Cortex of kidney (tissue), 1 donor: ENCODE measurements at places on chromosomes 6 and 20.

DNA sequence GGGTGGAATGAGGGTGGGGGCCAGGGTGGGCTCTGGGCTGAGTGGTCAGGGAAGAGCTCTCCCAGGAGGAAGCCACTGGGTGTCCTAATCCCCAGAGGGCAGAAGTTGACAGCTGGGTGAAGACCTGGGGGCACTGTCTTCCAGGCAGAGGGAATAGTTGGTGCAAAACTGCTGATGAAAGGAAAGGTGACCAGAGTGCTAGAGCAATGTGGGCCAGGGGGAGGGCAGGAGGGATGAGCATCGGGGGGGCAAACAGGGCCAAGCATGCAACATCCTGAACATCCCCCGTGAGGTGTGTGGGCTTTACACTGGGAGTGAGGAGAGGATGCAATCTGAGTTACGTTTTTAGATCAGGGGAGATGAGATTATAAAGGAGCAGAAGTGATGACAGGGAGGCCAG is 97.8 kb downstream of the NOL4L start:
- no peak for DNase-seq

DNA sequence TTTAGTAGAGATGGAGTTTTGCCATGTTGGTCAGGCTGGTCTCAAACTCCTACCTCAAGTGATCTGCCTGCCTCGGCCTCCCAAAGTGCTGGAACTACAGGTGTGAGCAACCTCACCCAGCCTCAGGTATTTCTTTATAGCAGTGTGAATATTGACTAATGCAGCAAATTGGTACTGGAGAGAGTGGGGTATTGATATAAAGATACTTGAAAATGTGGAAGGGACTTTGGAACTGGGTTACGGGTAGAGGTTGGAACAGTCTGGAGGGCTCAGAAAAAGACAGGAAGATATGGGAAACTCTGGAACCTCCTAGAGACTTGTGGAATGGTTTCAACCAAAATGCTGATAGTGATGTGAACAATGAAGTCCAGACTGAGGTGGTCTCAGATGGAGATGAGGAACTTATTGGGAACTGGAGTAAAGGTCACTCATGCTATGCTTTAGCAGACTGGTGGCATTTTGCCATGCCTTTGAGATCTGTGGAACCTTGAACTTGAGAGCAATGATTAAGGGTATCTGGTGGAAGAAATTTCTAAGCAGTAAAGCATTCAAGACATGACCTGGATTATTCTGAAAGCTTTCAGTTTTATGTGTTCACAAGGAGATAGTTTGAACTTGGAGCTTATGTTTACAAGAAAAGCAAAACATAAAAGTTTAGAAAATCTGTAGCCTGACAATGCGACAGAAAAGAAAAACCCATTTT is 127.2 kb downstream of the DTNBP1 start:
- no peak for DNase-seq

DNA sequence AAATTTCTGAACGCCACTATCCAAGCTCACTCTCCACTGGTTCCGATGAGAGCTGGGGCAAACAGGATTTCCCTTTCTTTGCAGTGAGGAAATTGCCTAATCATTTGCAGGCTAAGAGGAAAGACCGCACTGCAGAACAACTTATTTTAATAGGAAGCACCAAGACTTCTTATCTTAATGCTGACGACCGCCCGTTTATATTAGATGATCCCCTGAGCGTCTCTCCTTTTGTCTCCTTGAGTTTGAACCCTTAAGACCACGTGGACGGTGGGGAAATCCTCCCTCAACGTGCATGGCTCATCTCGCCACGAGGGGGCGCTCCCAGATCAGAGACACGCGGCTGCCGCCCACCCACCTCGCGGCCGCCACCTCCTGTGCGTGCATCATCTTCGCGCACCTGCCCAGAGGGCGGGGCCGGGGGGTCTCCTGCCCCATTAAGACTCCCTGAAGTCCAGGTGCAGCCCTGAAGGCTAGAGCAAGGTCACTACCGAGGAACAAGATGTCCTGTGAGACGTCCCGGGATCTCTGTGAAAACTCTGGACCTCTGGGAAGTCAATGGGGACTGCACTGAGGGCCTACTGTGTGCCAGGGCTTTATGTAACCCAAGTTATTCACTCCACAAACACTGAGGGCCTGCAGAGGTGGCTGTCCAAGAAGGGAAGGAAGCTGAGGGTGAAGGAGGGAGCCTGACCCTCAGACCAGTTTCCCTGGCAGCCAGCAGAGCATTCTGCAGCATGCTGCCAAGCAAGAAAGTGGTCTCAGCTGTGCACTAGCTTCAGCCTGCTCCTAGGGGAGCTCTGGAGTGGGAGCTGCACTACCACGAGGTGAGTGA is 28.1 kb downstream of the PDYN start:
- no peak for DNase-seq

DNA sequence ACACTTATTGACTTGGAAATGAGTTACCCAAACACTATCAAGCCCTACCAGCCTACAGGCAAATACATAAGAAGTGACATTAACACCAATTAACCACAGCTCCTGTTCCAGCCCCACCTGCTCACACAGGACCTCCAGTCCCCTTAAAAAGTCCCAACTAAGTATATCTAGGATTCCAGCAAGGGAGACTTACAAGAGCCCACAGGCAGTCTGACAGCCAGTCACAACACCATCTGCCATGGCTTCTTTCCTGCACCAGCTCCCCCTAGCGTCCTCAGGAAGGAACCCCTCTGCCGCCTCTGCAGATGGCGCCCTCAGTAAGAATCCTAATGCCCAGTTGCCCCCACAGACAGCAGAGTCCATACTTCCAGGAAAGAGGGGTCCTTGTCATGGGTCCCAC is 122.1 kb downstream of the HIVEP2 start:
- no peak for DNase-seq

DNA sequence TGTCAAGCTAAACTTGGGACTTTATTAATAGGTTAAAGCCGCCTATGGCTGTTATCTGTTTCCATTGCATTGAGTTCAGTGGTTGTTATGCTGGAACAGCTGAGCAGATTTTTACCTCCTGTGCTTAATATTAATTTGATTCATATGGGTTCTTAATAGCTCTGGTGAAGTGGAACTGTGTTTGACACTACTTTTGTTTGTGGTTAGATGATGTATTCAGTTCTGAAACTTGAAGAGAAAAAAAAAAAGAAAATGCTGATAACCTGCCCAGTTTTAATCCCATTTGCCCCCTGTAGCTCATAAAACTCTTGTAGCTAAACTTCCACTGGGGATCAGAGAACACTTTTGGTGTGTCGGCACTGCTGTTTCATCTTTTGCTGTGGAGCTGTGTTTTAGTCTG is 117.8 kb downstream of the ZDHHC14 start:
- no peak for DNase-seq

- no peak for DNase-seq
Measured at GRCh38 chr6:82022614-82023129, 224.9 kb downstream of the IBTK start.

DNA sequence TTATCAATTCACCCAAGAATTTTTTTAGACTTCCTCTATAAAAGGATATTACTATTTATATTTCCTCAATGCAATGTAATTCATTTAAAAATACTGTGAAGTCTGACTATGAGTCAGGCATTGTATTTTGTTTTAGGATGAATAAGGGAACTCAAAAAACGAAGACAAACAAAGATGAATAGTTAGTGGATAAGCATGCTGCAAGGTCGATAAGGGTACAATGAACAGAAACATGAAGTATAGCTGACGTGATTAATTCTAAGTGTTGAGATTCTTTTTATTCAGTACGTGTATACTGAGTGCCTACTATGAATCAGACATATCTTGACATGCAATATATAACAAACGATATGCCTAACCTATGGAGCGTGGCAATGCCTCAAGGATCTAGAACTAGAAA is 105.4 kb downstream of the PDE10A start:
- no peak for DNase-seq

DNA sequence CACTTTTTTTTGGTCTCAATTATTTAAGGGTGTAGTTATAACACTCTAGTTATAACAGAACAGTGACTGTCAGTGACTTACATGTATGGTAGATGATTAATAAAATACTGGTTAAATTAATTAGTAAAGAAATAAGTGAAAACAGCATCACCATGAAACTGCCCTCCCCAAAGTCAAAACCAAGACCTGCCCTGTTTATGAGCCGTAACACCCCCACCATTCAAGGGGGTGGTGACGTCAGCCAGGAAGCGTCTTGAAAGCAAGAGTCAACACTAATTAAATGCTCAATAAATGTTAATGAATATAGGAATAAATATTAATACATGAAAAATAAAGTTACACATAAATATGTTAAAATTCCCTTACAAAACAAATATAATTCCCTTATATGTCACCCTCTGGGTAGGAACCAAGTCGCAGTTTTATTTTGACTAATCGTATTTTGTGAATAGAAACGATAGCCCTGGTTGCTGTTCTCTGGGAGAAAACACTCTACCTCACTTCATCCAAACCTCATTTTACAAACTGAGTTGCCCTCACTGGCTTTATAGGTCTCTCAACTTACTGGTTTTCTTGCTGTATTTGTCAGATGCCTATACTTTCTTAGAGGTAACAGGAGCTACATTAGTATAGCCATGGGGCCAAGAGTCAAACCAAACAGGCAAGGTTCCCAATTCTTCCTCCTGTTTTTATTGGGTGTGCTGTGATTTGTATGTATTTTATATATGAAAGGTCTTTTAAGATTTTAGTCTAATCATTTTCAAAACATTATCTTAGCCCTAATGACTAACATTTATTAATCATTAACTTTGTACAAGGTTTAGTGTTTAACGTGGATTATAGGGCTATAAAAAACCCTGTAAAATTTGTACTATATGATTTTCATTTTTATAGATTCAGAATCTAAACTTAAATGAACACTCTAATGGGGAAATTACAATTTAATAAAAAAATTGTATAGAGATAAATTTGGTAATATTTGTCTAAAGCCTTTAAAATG is 227.9 kb upstream of the IRAK1BP1 start:
- no peak for DNase-seq

DNA sequence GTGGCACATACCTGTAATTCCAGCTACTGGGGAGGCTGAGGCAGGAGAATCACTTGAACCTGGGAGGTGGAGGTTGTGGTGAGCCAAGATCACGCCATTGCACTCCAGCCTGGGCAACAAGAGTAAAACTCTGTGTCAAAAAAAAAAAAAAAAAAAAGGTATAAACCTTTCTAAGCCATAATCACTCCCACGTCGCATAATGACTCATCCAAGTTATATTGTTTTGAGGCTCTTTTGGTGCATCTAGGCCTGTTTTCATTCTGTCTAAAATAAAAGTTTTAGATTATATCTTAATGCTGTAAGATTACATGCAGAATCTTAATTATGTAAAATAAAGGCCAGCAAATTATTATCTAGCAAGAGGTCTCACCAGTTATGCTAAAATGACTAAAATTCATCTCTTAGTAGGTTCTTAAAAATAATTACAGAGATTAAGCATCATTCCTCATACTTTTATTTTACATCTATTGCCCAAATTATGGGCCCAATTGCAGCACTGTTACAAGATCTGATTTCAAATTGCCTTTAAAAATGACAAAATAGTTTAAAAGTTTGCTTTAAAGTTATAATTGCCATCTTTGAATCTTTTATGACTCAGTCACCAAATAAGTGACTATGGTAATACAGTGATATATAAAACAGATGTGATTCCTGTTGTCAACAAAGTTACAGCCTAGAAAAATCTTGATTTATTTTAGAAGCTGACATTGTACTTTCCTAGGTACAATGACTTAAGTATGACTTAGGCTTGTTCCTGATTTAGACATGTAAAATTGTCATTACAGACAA is 10.4 kb upstream of the SUMO4 start:
- no peak for DNase-seq

DNA sequence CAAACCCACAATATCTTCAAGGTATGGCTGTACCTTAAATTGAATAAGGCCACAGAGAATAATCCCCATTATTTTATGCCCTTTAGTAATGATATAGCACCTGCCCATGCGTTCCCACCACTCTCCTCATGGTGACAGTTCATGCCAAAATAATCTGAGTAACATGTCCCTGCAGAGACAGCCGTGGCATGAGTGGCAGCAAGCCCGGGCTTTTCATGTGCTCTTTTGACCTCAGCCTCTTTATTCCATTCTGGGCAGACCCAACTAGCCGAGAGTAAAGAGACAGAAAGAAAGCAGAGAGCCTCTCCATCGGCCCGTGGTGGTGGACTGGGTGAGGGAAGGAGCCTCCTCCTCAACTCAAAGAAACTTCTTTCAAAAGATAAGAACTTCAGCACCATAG is 19.9 kb upstream of the POPDC3 start:
- no peak for DNase-seq

- DNase-seq, result no peak
Measured at GRCh38 chr20:17417225-17417624, 114.0 kb downstream of the BFSP1 start.

- DNase-seq, result no peak
Measured at GRCh38 chr6:166703149-166703710, 76.2 kb upstream of the RPS6KA2 start.

GRCh38 chr6:90065173-90065572 is 170.9 kb downstream of the GJA10 start:
- no peak for DNase-seq

DNA sequence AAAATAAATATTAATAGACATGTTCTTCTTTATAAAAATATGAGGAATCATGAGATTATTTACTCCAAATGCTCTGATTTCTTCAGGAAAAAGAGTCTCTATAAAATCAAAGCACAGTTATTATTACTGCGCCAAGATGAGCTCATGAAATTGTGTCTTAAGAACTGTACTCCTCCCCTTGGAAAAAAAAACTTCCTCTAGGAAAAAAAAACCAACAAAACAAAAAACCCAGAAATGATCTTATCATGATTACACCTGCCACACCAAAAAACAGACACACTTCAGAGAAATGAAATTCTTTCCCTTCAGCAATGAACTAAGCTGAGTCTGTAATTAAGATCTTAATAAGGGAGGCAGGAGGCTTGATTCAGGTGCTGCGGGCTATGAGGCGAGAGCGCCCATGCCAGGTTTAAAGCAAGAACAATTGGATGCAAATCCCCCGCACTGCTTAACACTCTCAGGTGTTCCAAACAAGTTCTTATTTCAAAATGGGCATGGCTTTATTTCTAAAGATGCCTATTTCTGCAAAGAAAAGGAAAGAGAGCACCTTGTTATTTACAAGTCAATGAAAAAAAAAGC is 9.1 kb downstream of the NEDD9 start:
- no peak for DNase-seq

GRCh38 chr6:167113935-167114910 is 8.7 kb upstream of the CCR6 start:
- no peak for DNase-seq

GRCh38 chr20:16479666-16480065 is 93.6 kb downstream of the KIF16B start:
- DNase-seq, result no peak

GRCh38 chr20:4985658-4986057 is 15.7 kb downstream of the SLC23A2 start:
- DNase-seq, result no peak

DNA sequence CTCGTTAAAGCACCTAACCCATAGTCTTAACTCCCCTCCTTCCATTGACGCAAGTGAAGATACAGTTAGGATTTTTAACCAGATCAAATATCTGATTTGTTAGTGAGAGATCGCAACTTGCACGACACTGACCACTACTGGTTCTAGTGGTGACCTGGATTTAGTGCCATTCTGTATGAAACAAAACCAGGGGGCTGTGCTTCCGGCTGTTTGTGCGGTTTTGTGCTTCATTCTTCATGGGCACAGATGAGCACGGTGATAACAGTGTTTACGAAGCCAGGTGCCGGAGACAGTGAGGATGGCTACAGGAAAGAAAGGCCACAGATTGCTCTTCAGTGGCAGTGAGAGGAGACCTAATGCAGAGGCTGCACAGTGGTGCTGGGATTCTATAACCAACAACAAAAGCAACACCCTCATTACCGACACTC is 75.5 kb downstream of the NOL4L start:
- DNase-seq, result no peak

GRCh38 chr6:141532211-141532610 is 600.5 kb upstream of the GJE1 start:
- DNase-seq, result no peak
